ENCODE measurements at places on chromosomes 2 and 18. TPM values are rescaled to one million over a fixed set of nuclear protein-coding genes. Genes with fewer than 3 reads are reported as not detected.
A peak's percentile ranks its signal among the peaks of the same experiment; 100 is the strongest.

The RUFY4 gene
- total RNA-seq, result not detected

DNA sequence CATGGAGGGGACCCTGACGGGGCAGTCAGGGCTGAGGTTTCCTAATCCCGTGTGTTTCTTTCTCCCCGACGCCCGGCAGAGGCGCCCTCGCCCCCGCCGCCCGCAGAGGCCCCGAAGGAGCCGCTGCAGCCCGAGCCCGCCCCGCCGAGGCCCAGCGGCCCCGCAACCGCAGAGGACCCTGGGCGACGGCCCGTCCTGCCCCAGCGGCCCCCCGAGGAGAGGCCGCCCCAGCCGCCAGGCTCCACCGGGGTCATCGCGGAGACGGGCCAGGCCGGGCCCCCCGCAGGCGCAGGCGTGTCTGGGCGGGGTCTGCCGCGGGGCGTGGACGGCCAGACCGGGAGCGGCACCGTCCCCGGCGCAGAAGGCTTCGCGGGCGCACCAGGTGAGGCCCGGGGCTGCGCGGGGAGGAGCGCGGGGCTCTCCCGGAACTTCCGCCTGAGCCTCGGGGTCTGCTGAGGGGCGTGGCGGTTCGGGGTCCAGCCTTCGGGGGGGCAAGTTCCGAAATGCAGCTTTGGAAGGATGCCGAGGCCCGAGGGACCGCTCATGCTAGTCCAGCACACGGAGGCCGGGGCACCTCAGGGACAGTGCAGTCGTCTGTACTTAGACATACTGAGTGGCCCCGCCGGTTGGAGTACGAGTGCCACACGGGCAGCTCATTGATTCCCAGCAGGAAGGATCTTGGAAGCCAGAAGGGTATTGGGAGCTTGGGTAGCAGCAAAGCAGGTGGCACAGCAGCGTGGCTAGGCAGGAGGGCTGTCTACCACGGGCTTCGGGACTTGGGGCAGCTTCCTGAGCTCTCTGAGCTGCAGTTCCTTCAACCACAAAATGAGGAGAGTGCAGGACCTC, 60.1 kb downstream of the EMILIN2 start:
- DNase-seq, result peak; percentile 49

DNA sequence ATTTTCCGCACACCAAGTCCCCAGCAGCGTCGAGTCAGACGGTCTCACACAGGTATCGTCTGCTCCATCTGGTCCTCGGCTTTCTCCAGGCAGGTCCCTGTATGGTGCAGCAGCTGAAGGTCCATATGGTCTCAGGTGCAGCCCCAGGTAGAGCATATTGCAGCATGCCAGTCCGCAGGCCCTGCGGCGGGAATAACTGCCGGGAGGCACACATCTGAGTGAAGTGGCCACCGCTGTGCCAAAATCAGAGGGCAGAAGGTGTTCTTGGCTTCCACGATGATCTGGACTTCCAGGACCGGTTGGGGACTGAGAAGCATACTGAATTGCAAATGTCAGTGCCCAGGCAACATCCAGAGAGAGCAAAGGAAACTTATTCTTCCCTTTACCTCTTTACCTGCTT, 320.3 kb downstream of the RNF144A start:
- no peak for DNase-seq

DNA sequence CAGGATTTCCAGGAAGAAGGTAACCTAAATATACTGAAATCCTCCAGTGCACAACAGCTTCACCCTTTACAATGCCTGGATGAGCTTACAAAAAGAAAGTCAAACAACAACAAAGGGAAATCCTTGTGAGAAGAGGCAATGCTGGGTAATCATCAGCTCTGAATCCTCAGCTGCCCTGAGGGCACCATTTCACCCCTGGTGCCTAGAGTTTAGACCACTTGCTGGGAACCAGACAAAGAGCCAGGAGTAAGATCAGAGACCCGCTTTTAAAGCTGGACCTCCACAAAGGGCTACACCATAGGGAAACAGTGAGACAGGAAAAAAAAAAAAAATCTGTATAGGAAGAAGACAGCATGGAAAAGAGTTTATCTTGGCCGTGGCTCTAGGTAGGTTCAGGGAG, 97.0 kb downstream of the FOXI3 start:
- DNase-seq, result no peak
